ENCODE measurements at places on chromosomes 2 and 18.

- no peak for DNase-seq
Observed at GRCh38 chr2:238431456-238431855, 4.7 kb downstream of the ASB1 start.

- DNase-seq, result no peak
Observed at GRCh38 chr2:174787487-174788205, 23.4 kb upstream of the CHRNA1 start.

- DNase-seq, result no peak
Observed at GRCh38 chr2:120224735-120225548, 1.7 kb upstream of the TMEM185B start.

DNA sequence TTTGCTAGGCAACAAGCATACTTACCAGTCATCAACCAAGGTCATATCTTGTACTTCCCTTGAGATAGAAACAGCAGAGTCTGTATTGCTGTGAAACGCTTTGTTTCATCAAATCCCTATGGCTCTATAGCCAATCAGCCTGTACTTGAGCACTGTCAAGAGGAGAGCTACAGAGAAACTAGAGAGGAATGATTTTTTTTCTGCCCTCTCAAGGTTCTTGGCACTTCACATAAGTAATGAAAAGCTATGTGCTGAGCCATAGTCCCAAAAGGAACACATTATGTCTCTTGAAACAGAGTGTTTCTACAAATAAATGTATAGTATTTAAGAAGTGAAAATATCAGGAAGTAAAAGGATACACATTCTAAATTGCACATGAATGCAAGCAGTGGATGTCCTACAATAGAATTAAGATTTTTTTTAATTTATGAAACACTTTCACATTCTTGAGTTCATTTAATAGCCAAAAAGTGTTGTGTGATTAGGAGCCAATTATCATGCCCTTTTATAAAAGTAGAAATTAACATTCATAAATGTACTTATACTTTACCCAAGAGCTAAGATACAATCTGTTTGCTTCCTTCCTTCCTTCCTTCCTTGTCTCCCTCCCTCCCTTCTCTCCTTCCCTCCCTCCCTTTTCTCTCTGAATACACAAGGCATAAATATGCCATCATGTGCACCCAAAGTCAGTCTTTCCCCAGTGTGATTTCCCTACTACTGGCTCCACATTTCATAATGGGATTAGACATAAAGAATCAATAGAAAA is 131.8 kb downstream of the CSRNP3 start:
- DNase-seq, result no peak

DNA sequence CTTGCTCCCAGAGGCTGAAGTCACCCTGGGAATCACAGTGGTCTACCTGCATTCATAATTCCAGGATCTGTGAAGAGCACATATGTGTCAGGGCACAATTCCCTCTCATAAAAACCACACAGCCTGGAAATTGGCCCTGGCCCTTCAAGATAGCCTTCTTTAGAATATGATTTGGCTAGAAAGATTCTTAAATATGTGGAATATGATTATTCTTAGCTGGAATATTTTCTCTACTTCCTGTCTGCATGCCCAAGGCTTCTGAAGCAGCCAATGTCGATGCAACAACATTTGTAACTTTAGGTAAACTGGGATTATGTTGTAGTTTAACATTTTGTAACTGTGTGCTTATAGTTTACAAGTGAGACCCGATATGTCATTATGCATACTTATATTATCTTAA is 24.2 kb downstream of the ICOS start:
- no peak for DNase-seq

DNA sequence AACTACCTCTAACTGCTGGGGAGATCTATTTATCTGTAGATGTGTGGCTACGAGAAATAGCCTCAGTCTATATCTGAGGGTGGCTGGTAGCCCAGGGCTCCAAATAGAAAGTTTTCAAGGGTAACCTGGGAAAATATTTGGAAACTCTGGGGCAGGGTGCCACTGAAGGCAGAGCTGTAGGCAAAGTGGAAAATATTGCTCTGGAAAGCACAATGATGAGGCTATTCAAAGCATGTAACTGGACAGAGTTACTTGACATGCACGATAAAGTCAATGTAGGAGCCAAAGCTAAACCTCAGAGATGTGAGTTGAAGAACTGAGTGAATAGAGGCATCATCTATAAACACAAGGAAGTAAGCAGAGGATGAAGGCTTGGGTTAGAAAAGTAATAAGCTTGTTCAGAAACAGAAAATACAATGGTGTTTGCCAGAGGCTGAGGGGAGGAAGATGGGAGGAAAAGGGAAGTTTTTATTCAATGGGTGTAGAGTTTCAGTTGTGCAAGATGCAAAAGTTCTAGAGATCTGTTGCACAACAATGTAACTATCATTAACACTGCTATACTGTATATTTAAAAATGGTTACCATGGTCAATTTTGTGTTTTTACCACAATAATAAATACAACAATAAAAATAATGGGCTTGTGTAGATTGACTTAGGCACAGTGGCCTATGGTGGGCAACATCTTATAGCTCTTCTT is 171.6 kb downstream of the MBD2 start:
- DNase-seq, result peak; percentile 81

- DNase-seq, result no peak
Observed at GRCh38 chr2:99656994-99657393, 167.2 kb upstream of the REV1 start.

DNA sequence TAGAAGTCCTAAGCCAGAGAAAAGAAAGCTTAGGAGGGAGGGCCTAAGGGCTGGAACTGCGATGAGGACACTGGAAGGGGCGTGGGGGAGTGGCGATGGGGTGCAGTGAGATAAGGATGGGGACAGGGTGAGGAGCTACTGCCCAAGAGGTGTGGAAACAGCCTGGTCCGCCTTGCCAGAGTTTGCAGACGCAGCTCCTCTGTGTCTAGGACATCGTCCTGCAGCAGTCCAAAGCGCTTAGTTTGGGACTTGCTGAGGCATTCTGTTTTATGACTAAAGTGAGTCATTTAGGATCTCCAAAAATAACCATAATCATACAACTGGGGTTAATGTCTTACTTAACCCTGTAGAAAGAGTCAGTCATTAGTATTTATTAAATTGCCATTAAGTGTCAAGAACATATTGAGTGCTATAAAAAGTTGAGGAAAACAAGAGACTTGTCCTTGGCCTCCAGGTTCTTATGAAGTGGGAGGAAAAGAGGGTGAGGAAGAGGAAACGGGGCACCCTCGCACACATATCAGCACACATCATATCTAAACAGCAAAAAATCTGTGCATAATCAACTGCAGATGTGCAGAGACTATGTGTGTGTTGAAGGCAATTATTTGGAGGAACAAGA is 74.8 kb downstream of the CDK15 start:
- no peak for DNase-seq

GRCh38 chr18:51754566-51754965 is 557.1 kb upstream of the MEX3C start:
- DNase-seq, result no peak

- DNase-seq, result no peak
Observed at GRCh38 chr18:7789856-7790552, 222.9 kb downstream of the PTPRM start.

GRCh38 chr2:239609607-239610310 is 208.9 kb upstream of the HDAC4 start:
- DNase-seq, result no peak

- DNase-seq, result no peak
Observed at GRCh38 chr2:100819370-100820272, at the start of gene NPAS2. Gene NPAS2, plus strand, starts transcription at chr2:100820139. Its CDS starts 84,616 bp downstream, at chr2:100904755.

Data from AML-193 (cell line).